ENCODE measurements at places on chromosomes 4 and X.

- peak; percentile 58 for DNase-seq
Measured at GRCh38 chr4:2220016-2220630, 21.8 kb downstream of the HAUS3 start.

DNA sequence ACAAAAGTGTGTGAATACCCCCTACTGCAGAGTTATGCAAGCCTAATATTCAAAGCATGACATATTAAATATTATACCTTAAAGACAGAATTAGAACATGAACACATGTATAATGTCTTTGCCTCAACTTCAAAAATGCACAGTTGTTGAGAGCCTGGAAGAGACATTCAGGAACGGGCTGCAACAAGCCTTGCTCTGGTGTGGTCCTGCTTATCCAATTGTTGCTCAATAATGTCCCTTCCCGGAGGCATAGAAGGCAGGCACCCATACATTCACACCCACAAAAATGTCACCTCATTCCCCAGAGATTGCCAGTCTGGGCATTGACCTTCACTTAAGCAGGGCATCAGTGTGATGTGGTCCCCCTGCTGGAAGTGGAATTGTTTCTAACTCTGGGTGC is 238.8 kb downstream of the CBR4 start:
- DNase-seq = no peak

GRCh38 chr4:44016570-44017421 is 431.8 kb downstream of the KCTD8 start:
- DNase-seq = no peak

GRCh38 chr4:152100379-152101201 is 339.8 kb upstream of the GATB start:
- DNase-seq = no peak

DNA sequence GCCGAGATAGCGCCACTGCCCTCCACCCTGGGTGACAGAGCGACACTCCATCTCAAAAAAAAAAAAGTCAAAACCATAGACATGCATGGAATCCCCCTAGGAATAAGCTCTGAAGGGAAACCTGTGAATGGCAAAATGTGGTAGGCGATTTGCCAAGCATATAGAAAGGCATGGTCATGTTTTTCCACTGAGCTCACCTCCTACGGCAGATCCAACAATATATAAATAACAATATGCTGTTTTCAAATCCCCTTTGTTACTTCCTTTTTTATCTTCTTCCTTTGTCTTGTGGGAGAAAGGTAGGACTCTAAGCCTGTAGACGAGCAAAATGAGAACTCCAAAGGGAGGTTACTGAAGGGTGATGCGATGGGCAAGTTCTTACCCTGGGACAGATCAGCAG is 219.0 kb downstream of the PALLD start:
- no peak for DNase-seq

DNA sequence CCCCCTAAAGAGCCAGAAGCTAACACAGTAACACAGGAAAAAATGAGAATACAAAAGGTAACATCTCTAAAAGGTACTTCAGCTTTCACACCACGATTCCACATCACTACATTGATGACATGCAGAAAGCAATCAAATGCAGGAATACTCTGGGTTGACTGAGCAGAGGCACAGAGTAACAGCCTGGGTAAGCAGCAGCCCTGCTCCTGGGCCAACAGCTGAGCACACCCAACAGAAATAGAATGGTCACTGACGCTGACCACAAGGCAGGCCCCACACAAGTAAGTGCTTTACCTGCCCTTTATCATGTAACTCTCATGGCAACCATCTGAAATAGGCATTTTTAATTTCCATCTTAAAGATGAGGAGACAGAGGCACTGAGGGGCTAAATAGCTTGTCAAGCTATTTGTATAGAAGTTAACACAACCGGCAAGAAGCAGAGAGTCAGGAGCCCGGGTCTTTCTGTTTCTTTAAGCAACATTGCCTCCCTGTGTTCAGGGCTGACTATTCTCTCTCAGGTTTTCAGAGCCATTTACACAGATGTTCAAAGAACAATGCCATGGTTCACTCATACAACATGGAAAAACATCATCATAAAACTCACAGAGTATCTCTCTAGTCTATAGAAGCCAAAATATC is 168.9 kb downstream of the ZNF674 start:
- DNase-seq = peak; percentile 64

GRCh38 chr4:184100297-184100885 is 117.3 kb downstream of the ENPP6 start:
- peak; percentile 7 for DNase-seq

DNA sequence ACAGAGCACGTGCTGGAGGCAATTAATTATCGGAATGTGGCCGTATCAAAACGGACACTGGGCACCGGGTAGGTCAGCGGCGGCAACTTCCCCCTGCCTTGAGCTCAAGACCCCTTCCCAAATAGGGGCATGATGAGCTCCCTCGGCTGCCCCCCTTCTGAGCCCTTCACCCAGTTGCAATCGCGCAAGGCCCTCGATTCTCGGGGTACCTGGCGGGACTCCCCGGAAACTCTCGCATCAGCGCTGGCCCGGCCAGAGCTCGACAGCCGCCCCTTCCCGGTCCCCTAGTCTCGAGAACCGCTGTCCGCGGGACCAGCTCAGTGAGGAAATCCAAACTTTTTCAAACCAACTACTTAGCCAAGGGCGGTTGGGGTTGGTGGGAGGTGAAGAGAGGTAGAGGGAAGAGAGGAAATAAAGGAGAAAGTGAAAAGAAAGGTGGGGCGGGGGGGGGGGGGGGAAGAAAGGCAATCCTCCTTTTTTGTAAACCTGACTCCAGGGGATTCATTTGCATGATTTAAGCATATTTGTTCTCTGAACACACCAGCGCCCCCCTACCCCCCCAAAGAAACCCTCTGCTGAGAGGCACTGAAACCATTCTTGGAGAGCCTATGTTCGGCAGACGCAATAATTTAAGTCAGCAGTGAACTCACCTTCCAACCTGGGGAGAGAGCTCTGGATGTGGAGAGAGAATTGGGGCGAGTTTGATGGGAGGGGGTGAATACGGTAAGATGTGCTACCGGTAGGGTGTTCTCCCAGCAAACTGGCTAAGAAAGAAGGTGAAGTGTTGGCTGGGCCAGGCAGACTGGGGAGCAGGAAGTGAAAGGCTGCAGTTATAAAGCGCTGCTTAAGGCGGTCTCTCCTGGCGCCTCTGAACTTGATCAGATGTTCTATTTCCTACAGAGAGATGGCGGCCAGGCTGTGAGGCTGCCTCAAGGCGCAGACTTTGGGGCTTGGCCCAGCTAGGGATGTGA is 2.0 kb upstream of the ZIC3 start:
- no peak for DNase-seq

- no peak for DNase-seq
Measured at GRCh38 chr4:77801260-77801608, 17.9 kb downstream of the CNOT6L start.

DNA sequence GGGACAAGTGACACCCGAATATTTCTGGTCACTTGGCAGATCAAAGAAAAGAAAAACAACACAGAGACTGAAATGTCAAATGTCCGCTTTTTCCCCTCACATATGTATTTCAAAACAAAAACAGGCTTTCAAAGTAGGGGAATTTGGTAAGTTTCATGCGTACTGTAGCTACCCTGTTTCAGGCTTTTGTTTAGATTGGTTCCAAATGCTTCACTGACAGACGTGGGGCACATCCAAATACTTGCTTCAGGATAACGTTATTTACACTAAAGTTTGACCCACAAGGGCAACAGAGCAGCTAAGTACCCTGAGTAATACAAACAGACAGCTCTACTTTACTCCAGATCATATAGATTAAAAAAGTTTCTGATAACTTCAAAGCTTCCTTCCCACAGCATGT is 804.5 kb upstream of the POU3F4 start:
- DNase-seq = no peak

- no peak for DNase-seq
Measured at GRCh38 chr4:110637408-110638088, 14.7 kb upstream of the PITX2 start.

- DNase-seq = no peak
Measured at GRCh38 chr4:105896461-105896942, 1.2 kb downstream of the NPNT start.

DNA sequence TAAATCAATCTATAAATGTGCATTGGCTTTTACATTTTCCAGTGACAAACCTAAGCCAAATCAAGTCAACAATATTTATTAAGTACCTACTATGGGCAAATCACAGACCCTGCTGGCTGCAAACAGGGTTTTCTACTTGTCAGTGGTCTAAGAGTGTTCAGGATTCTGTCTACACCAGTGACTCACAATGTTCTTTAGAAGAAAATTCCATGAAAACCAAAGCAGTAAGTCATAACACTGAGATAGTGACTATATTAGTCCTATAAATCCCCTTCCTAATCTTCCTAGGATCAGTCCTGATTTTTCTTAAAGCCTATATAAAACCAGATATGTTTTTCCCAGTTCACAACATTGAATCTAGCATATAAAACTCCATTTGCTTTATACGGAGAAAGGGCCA is 69.7 kb downstream of the PPP3CA start:
- peak; percentile 68 for DNase-seq

DNA sequence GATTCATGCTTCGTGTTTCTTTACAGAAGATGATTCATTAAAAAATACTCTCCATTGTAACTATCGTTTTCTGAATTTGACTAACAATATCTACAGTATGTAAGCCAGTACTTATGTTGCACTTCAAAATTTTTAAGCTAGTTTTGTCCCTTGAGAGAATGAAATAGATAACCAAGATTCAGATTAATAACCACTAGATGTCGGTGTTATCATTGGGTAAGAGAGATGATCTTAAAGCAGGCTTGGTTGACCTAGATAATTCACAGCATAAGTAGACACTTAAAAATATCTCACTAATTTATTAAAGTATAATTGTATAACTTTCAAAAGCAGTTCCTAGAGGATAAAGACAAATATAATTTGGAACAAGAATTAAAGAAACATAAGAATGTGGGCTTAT is 430.9 kb downstream of the C4orf33 start:
- no peak for DNase-seq

DNA sequence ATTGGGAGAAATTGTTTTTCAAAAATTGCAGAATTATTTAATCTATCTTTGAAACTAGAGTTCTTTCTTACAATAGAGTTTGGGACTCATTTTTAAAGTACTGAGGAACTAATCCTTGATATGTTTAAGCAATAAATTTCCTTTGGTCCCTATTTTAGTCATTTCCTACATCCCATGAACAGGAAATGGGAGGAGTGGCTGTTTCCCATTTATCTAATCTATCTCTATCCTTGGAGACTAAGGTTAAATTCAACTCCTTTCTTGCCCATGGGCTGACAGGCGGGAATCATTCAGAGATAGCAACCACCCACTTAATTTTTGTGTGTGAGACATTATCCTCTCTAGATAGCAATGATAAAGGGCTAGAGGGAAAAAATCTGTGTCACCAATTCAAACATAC is 131.6 kb upstream of the EMCN start:
- no peak for DNase-seq

DNA sequence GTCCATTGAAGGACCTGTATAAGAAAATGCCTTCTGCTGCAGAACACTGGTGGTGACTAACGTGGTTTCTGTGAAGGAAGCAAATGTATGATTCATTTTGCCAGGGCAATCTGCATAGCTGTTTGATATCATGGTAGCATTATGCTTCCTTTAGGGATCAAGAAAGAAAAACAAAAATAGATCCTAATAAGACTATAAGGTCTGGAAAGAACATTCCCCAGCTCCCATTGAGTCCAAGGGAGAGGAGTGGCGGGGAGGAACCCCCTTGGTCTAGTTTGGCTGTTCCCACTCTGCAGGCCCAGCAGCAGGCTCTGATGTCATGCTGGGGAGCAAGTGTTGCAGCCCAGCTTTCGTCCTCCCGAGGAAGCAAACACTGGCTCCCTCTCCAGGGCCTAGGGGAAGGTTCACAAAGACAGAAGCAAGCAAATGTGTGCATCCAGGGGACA is 154.5 kb upstream of the GALNT7 start:
- DNase-seq = peak; percentile 63

DNA sequence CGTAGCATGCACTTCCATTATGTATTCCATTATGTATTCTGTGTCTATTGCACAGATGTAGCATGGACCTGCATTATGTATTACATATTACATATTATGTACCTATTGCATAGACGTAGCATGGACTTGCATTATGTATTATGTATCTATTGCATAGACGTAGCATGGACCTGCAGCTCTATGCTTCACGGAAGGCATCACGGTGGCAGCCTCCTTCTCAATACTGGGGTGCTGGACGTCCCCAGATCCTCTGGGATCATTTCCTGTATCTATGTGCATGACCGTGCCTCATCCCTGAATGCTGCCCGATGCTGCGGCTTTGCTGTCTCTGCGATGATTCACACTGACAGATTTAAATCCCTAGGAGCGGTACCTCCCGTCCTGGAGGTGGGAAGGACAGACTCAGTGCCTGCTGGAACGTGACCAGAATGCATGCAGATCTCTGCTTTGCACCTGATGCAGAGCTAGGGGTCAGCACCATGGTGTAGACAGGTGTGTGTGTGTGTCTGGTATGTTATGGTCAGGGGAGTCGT is 317.5 kb downstream of the DHRSX start:
- no peak for DNase-seq

DNA sequence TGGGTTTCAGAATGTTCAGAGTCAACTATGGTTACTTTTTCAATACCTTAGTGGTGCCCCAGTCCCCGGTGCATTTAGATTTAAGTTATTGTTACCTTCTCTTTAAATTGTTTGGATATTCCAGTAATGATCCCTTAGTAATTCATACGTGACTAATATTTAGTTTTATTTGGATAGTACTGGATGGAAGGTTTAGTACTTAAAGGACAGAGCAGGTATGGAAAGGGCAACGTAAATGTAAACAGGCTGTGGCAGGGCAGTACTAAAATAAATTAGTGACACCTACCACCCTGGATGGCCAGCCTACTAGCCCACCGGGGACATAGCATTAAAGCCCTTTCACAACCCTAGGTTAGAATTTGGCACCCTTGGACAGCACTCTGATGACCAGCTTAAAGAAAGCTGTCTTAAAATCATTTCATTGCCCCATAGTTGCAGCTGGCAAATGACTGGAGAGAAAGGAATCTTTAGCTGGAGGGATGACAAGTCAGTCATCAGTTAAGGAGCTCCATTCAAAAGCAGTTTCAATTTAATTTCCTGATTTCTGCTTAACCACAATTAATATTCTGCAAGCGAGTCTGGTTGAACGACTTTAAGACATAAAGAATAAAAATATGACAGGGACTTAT is 16.4 kb downstream of the PLP1 start:
- peak; percentile 1 for DNase-seq

- no peak for DNase-seq
Measured at GRCh38 chrX:110852180-110852579, 56.6 kb upstream of the CHRDL1 start.
